ENCODE measurements at places on chromosomes 11 and 22.
A peak's percentile ranks its signal among the peaks of the same experiment; 100 is the strongest.

- DNase-seq, result no peak
Observed at GRCh38 chr11:104792861-104793260, 105.4 kb downstream of the CASP12 start.

DNA sequence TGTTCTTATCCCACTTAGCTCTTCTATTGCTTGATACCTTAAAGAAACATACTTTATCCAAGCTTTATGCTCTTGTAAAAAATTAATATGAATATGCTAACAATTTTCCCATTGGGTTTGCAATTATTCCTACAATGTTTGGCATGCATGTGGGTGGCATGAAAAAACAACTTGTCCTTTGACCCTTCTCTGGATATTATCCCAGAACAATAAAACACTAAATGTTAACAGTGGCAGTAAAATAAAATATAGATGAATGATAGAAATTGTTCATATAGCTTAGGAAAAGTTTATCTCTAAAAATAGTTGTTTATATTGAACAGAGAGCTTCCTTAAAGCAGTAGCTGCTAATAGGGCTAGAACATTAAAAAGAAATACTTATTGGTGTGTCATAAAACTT lies 860.5 kb upstream of the LRRC4C start:
- DNase-seq, result no peak

DNA sequence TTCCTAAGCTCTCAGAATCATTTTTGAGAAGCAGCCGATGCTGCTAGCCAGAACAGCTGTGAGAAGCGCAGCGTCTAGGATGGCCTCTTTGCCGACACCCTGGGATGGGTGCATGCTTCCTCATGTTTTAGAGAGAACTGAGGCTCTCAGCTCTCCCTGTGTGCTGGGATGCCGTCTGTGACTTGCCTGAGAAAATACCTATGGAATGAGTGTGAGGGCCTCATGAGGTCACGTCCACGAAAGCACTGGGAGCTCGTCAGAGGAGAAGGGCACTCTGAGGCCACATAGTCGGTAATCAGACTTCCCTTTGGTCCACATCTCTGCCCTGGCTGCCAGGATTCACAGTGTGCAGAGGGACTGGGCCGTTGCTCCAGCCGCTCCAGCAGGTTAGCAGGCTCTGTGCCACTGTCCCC lies 54.7 kb downstream of the MICAL3 start:
- no peak for DNase-seq

DNA sequence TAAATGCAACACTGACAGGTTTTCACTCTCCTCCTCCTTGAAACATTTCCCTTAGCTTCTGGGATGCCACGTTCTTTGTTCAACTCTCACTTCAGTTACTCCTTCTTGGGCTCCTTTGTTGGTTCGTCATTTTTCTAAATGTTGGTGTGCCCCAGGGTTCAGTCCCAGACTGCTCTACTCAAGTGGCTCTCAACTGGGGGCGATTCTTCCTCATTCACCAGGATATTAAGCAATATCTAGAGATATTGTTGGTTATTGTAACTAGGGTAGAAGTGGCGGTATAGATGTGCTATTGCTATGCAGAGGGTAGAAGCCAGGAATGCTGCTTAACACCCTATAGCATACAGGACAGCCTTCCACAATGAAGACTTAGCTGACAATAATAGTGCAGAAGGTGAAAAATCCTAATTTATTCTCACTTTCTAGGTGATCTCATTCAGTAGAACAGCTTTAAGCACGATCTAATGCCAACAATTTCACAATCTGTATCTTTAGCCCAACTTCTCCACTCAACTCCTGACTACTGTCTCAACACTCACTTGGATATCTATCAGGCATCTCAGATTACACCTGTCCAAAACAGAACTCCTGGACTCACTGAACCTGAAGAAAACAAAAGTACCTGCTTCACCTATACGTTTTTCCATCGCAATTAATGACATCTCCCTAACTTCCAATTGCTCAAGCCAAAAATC lies 4.6 kb downstream of the NUP160 start:
- no peak for DNase-seq

GRCh38 chr11:74086242-74086884 lies 77.5 kb upstream of the UCP3 start:
- no peak for DNase-seq

DNA sequence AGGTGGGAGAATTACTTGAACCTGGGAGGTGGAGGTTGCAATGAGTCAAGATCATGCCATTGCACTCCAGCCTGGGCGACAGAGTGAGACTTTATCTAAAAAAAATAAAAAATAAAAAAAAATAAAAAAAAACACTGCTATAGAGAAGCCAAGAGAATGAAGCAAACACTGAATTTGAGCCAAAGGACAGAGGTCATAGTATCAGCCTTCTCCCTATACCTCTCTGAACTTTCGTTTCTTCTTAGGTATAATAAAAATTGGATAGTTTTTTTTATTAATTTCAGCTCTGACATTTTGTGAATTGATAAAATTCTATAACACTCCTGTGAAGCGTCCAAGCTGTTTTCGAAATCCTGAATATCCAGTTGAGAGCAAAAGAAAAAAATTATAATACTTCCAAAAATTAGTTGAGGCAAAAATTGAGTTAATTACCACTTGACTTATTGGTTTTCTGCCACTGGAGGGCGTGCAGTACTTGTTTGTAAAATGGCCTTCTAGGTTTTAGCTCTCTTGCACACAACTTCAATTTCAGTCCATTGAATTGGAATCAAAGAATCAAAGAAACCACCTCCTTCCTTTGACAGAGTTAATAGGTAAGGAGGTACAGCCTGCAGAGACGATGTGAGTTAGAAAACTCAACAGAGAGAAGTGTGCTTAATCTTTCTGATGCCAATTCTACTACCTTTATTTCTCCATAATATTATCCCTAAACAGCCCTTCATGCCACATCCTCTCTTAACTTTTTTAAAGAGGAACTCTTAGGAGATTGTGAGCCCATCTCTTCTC lies 143.2 kb downstream of the BBOX1 start:
- no peak for DNase-seq

GRCh38 chr11:118619444-118620197 lies 12.2 kb downstream of the PHLDB1 start:
- DNase-seq, result no peak

GRCh38 chr11:58675334-58676155 lies 53.1 kb downstream of the CNTF start:
- DNase-seq, result peak; percentile 75
